Esophagus mucosa (tissue), 1 donor: ENCODE measurements at places on chromosomes 3 and 15. TPM values are rescaled to one million over a fixed set of nuclear protein-coding genes. Genes with fewer than 3 reads are reported as not detected.

Gene ARGFX
- total RNA-seq = not detected

Gene SYNPR
- not detected for total RNA-seq

Gene ACTC1
- 0.92 TPM for total RNA-seq

Gene PIGBOS1
- 4.5 TPM for total RNA-seq

Gene SLC12A8
- 7.7 TPM for total RNA-seq

Gene GOLGA8S
- 0.24 TPM for total RNA-seq

Gene KLHL25
- total RNA-seq = 4.8 TPM

Gene CYP1A1
- not detected for total RNA-seq

Gene HES1
- 95.2 TPM for total RNA-seq

Gene ZNF619
- total RNA-seq = 3.6 TPM

Gene FANCD2OS
- not detected for total RNA-seq

Gene GOLGA8K
- total RNA-seq = not detected

Gene SAMD7
- not detected for total RNA-seq
